ENCODE measurements at places on chromosomes 1 and 21.

DNA sequence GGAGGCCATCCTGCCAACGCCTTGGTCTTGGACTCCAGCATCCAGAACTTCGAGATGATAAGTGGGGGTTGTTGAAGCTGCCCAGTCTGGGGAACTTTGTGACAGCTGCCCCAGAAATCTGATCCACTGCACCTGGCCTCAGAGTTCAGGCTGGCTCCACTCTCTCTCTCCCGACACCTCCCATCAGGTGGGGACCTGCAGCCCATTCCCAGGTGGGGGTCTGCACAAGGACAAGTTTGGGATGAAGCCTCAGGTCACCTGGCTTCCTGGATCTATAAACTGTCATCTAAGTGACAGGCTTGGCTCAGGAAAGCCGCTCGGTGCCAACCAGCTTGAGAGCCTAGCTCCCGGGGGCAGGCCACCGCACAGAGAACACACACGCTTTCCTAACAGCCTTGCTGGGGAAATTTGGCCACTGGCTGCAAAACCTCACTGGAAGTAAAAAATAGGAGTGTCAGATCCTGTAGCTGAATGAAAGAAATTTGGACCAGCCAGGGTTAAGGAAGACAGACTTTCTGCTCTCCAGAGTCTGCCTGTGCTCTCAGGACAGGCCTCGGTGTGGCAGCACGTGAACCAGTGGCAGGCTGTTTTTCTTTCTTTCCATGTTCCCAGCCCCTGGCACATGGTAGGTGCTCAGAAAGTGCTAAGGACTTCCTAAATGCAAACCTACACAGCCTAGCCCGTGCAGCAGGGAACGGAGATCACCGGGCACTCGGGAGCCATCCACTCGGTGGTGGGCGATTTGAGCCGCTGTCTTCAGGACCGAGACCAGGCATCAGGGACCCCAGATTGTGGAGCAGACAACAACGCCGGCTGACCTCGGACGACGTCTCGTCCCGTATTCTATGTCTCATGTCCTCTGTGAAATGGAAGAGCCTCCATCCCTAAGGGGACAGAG, 42.6 kb upstream of the LBR start:
- DNase-seq, result peak; percentile 85

DNA sequence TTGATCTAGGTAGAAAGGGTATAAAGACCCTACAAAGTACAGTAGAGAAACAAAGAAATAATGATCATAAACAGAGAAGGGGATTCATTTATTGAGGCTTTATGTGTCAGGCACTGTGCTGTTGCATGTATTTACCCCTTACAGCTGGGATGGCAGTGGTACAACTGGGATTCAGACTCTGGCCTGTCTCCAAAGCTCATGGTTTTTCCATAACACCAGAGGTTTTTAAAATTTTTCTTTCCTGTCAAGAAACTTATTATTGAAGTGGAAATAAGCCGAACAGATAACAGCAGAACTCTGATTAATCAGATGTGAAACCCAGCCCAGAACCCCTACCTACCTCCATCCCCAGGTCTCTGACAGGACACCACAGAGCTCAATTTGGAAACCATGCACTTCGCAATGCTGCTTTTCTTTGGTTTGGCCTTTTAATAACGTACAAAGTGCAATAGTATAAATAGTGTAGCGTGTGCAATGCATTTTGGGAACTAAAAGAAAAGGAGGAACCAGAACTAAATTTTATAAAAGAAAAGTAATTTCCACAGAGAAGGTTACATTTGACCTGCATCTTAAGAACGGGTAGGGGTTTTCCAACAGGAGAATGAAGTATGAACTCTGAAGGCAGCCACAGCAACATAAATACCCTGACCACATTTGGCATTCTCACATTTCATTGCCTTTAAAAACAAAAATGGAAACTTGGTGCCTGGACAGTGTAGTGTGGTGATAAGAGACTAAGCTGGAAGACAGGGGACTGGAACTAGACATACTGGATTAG, 92.0 kb upstream of the S1PR1 start:
- no peak for DNase-seq

- no peak for DNase-seq
Measured at GRCh38 chr1:95582746-95583145, 348.7 kb downstream of the RWDD3 start.

GRCh38 chr1:89582571-89582970, 50.3 kb upstream of the LRRC8C start:
- no peak for DNase-seq

GRCh38 chr1:54861070-54861761, 25.8 kb downstream of the DHCR24 start:
- DNase-seq, result peak; percentile 71
